Psoas muscle (tissue), 8 donors: ENCODE measurements at places on chromosomes 1 and 21. TPM values are rescaled to one million over a fixed set of nuclear protein-coding genes. Genes with fewer than 3 reads are reported as not detected.

- H3K27me3 ChIP-seq: no peaks in the 10 kb centered on the region
- no peak for DNase-seq
- no peaks in the 10 kb centered on the region for H3K36me3 ChIP-seq
- no peaks in the 10 kb centered on the region for H3K4me1 ChIP-seq
Observed at GRCh38 chr1:213666113-213666512, 321.7 kb upstream of the PROX1 start.

DNA sequence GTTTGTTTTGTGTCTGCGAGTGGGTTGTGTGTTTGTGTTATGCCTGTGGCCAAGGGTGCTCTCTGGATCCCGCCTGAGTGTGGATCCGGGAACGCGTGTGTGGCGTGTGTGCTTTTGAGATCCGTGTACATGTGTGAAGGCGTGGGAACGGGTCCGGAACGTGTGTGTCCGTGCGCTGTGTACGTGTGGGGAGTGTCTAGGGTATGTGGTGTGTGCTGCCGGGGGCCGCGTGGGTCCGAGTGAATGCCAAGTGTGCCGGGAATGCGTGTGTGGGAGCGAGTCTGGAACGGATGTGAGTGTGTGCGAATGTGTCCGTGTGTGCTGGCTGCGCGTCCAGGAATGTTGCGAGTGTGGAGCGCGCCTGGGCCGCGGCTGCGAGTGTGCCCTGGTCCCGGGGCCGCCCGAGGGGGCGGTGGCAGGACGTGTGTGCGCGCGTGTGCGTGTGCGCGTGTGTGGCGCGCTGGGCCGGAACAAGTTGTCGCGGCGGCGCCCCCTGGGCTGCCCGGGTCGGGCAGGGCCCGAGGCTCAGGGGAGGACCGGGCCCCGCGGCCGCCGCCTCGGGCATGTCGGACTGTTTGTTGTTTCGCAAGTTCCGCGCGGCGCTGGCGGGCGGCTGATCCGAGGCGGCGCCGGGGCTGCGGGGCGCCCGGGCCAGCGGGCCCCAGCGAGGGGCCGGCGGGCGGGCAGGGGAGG lies 953 bp downstream of the PTPRU start:
- H3K27me3 ChIP-seq: no peaks in the 10 kb centered on the region
- H3K4me3 ChIP-seq: peak overlapping the region; percentile 83
- peaks cover 6% of the 10 kb centered on the region for H3K4me1 ChIP-seq
- H3K27ac ChIP-seq: peak overlapping the region; percentile 84
- no peaks in the 10 kb centered on the region for H3K36me3 ChIP-seq

- no peaks in the 10 kb centered on the region for H3K27me3 ChIP-seq
- no peak overlapping the region for H3K27ac ChIP-seq
- no peak for DNase-seq
- no peaks in the 10 kb centered on the region for H3K36me3 ChIP-seq
- H3K4me1 ChIP-seq: no peaks in the 10 kb centered on the region
Observed at GRCh38 chr1:14809191-14809981, 210.9 kb downstream of the KAZN start.

- no peak overlapping the region for H3K4me3 ChIP-seq
- peaks cover 13% of the 10 kb centered on the region for H3K4me1 ChIP-seq
- no peak for DNase-seq
- H3K27me3 ChIP-seq: no peaks in the 10 kb centered on the region
Observed at GRCh38 chr1:115669002-115669673, 27.4 kb downstream of the VANGL1 start.

INSRR gene
- total RNA-seq: not detected

ENAH gene
- total RNA-seq: 148 TPM
